Fibroblast of gingiva (primary cell): ENCODE measurements at places on chromosomes 6 and 20.

- no peak for DNase-seq
Observed at GRCh38 chr20:57317316-57317788, 12.3 kb upstream of the SPO11 start.

DNA sequence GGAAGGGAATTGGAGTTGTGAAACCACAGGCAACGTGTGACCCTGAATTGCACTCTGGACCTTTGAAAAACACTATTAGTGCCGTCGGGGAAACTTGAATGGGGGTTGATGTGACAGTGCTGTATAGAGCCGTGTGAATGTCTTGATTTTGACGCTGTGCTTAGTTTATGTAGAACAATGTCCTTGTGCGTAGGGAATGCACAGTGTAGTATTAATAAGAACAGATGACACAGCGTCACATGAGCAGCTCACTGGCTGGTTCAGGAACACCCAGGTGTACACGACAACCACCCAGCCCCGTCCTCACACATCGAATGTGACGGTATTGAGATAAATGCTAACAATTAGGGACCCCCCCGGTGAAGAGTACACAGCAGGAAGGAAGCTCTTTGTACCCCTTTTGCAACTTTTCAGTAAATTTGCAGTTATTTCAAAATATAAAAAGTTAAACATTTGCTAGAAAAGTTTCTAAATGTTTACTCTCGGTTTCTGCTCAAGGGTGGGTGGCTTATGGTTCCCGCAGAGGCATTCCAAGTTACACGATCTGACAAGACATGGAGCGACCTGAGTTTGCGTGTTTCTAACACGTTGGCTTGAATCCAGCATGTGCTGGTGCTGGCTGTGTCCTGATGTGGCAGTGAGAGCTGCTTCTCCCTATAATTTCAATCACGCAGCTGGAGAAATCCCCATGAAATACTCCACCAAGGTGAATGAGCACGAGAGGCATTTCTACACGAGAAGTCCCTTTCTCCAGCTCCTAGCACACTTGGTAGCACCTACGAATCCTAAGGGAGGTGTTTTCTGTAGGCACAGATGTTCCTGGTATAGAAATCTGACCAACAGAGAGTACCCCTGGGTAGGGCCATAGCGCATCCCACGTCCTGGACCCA lies 208.0 kb upstream of the EXOC2 start:
- DNase-seq: no peak

- DNase-seq: no peak
Observed at GRCh38 chr6:20208687-20209378, 3.4 kb downstream of the MBOAT1 start.

DNA sequence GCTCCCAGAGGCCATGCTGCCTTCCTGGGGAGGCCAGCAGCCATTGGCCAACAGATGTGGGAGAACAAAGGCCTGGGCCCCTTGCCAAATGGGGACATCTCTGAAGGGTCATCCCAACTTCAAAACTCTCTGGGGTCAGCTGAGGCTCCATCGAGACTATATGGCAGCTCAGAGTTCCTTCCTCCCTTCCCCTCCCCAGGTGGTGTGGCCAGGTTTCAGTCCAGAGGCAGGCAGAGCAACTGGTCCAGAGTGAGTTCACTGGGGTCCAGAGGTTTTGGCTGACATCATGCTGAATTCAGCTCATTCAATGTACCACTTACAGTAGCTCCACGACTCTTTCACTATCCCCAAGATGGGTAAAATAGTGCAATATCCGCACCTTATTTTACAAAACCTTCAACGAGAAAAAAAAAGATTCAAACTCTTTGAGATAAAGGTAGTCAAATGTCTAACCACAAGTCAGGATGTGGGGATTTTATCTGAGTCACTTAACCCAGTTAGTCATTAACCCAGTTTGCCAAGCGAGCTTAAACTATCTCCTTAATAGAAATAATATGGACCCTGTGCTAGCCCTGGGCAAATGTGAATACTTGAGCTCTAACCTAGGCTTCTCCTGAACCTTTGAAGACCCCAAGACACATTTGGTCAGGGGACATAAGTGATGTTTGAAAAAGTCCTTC lies 108.4 kb upstream of the PLEKHG1 start:
- no peak for DNase-seq

DNA sequence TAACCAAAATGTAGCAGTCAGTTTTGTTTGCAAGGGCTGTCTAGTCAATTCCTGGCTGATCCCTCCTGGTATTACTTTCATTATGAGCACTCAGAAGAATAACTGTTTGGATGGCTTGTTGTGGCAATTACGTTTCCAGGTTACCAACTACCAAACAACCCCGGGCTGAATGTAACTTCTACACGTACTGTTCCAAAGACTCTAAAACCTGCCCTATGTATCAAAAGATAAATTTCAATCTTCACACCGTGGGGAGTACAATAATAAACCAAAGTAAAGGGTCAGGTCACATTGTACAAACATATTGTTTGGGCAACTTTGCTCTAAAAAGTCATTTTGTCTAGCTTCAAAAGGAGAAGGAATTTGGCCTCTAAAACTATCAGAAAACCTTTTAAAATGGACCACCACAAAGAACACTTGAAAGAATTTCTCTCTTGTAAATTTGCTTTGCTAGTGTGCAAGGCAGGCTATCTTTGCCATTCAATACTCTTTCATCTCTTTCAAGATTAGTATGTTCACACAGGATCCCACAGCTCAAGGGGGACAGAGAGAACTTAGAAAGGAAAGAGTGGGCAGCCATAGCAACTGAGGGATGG lies 27.6 kb downstream of the DCDC2 start:
- no peak for DNase-seq

DNA sequence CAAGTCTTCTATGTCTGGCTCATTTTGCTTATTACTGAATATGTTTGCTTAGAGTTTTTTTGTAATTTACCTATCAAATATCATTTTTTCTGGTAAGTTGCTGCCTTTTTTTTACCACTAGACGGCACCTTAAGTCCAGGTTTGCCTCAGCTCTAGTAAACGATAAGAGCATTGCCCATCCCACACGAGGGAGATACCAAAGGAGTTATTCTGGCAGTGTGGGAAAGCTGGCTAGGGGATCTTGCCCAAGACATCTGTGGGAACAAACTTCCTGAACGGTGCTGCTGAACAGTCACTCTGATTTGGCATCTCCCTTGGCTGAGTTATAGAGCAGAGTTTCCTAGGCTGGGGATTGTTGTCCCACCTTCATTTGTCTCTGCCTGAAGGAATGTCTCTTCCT lies 306.4 kb downstream of the COL12A1 start:
- DNase-seq: peak; percentile 22
